ENCODE measurements at places on chromosomes 1 and 21.
A peak's percentile ranks its signal among the peaks of the same experiment; 100 is the strongest.

DNA sequence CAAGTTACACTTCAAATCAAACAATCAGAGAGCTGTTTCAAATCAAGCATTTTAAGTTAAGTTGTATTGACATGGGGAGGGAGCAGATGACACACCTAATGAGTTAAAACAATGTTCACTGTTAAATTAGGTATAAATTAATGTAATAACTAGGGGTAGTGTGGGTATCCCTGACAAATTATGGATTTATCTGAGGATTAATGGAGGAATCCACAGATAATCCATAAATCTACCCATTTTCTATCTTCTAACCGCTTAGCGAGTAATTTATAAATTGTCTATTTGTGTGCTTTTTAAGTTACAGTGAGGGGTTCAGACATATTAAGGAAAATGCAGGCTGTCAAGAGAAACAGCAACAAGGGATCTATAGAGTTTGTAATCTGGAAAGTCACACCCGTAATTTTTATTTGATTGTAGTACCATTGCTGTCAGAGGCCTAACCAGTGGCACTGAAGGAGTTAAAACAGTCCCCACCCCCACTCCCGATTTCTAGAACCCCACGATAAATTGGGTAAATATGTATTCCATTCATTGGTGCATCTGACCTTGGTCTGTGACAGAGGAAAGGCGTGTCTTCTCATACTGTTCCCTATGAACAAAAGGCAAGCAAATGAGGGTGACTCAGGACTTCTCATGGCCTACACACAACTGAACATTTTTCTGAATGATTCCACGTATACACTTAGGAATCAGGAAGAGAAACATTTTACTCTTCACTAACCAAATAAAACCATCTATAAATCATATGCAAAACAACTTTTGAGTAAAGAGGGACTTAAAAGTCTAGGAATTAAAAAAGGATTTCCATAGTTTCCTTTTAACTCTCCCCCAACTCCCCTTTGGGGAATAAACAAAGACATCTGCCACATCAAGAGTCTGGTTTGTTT, 7.4 kb downstream of the IRF2BP2 start:
- no peak for DNase-seq

- DNase-seq = no peak
Measured at GRCh38 chr21:36948686-36949085, 17.8 kb downstream of the HLCS start.

GRCh38 chr1:241362350-241362749, 5.3 kb upstream of the RGS7 start:
- no peak for DNase-seq

DNA sequence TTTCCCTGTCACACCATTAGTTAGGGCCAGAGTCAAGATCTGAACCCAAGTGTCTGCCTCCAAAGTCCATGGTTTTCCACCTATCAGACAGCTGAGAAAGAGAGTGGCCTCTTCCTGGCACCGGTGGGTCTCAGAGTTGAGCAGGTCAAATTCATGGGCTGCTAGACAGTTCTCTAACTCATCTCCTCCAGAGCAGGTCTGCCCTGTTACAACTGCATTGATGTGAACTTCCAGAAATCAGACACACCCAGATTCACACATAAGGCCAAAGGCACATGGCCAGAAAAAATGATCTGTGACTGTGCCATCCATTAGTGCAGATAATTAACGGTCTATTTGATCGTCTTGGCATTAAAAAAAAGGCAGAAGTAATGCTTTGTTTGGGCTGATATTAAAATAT, 17.5 kb downstream of the SMIM12 start:
- no peak for DNase-seq

- peak; percentile 38 for DNase-seq
Measured at GRCh38 chr1:15501208-15502032, 22.6 kb downstream of the CASP9 start.

GRCh38 chr1:116122955-116123757, 12.0 kb downstream of the MAB21L3 start:
- no peak for DNase-seq

- no peak for DNase-seq
Measured at GRCh38 chr21:45443595-45444181, 38.7 kb downstream of the COL18A1 start.

GRCh38 chr1:234230414-234230862, 142.8 kb upstream of the COA6 start:
- no peak for DNase-seq

- no peak for DNase-seq
Measured at GRCh38 chr1:112544751-112545150, 36.0 kb downstream of the WNT2B start.

- no peak for DNase-seq
Measured at GRCh38 chr21:35226968-35227744, 178.1 kb upstream of the RUNX1 start.

GRCh38 chr1:119893238-119893791, 3.0 kb downstream of the ADAM30 start:
- DNase-seq = no peak

GRCh38 chr1:245572709-245573108, 417.9 kb downstream of the KIF26B start:
- DNase-seq = no peak

GRCh38 chr1:116826818-116827606, 72.8 kb downstream of the CD2 start:
- DNase-seq = no peak

- no peak for DNase-seq
Measured at GRCh38 chr1:63773496-63773814, 362 bp upstream of the ROR1 start.

- no peak for DNase-seq
Measured at GRCh38 chr1:207748737-207749528, 2.9 kb upstream of the CD46 start.

- DNase-seq = peak; percentile 17
Measured at GRCh38 chr1:177119311-177119710, 45.2 kb downstream of the ASTN1 start.

GRCh38 chr1:18411820-18412641, 68.7 kb upstream of the KLHDC7A start:
- no peak for DNase-seq

GRCh38 chr21:16794950-16795349, 717.9 kb upstream of the CXADR start:
- no peak for DNase-seq

GRCh38 chr1:205330150-205330549, 8.6 kb upstream of the NUAK2 start:
- no peak for DNase-seq

DNA sequence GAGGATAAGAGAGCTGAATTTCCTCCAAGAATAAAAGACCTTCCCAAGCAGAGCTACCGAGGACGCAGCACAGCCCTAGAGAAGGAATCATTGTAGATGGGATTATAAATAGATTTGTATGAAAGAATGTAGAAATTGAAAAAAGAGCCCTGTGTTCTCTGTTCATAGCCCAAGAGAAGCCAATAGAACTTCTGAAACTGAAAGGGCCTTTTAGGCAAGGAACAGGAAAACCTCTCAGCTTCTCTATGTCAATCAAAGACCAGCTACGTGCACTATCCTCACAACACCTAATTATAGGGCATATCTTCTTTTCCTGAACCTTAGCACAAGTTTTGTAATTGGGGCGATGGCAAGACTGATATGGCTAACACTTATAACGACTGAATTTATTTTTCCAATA, 192.4 kb upstream of the RNPC3 start:
- DNase-seq = no peak

DNA sequence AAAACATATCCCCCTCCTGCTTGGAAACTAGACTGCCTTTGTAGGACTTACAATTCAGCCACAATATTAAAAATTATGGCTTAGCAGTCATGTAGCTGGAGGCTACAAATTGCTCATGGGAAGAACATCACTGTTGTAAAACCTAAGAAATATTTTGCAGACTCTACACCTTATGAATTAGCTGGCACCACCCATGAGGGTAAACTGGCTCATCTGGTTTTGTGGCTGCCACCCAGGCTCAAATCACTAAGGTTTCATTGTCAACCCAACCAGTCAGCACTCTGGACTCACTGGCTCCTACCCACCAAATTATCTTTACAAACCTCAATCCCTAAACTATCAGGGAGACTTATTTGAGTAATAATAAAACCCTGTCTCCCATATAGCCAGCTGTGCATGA, 100.7 kb upstream of the OLFM3 start:
- DNase-seq = no peak

- DNase-seq = no peak
Measured at GRCh38 chr1:24775348-24775747, 30.1 kb downstream of the CLIC4 start.

GRCh38 chr1:40802078-40802741, 18.6 kb downstream of the KCNQ4 start:
- no peak for DNase-seq

DNA sequence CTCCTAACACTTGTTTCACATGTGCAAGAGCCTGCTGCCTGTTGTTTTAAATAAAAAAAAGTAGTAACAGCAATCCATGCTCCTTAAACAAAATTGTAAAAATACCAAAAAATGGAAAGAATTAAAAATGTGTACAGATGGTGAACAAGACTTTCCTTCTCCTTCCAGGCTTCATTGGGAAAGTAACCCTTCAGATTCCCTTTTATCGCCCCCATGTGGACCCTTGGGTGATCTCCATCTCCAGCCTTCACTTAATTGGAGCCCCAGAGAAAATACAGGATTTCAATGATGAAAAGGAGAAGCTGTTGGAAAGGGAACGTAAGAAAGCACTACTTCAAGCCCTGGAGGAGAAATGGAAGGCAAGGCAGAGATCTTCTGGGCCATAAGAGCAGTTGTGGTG, 14.2 kb downstream of the VPS13D start:
- DNase-seq = no peak

DNA sequence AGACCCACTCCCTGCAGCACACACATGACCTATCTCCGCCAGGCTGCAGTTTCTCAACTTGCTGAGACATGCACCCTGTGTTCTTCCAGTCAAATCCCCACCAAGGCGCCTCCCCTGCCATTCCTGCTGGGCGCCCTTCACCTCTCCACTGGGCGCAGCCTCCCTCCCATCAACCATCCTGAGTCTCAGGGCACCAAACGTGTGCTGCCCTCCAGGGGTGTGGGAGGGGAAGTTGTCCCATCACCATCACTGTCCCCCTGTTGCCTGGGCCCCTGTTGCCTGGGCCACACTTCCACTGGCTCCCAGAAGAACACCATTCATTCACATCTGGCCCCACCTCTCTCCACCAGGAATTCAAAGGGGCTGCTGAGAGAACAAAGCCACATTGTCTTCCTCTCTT, 44.9 kb upstream of the EFHD2 start:
- DNase-seq = no peak

DNA sequence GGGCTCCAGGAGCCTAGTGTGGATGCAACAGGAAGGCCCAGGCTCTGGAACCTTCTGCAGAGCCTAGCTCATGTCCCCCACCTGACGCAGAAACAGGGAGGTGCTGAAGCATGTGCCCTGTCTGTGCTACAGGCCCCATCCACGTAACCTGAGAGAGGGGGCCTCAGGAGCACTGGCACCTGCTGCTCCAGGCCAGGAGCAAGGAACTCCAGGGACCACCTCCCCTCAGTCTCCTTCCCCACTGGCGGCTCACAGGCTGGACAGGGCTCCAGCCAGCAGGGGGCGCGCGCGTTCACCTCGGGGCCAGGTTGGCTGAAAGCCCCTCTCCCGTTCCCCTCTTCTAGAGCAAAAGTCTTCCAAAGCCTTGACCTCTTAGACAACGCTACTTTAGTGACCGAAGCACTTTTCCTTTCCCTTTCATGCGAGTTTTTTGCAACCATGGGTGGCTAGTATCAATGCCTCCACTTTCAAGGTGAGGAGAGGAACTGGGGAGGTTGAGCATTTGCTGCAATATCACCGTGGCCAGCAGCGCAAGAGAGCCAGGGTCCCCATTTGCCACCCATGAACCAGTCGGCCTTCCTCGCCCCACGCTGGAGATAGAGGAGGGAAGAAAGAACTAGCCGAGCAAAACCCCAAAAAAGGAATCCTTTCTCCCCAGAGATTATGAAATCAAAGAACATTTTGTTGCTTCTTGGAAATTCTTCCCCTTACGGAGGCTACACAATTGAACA, 52.4 kb upstream of the GPR157 start:
- DNase-seq = no peak

- DNase-seq = no peak
Measured at GRCh38 chr1:71044833-71045232, 2.8 kb downstream of the PTGER3 start.

DNA sequence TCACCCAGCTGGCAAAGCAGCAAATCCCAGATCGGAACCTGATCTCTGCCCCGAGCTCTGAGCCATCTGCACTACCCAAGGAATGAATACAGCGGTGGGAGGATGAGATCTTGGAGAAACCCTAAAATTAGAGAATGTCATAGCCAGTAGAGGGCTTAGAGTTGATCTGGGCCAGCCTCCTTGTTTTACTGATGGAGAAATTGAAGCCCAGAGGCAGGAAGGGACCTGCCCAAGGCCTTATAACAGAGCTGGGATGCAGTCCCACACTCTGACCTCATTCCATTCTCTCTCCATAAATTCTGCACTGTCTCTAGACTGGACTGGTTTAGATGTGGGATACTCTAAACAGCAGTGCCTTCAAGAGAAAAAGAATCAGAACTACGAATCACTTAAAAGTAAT, 4.8 kb upstream of the SFN start:
- DNase-seq = no peak

DNA sequence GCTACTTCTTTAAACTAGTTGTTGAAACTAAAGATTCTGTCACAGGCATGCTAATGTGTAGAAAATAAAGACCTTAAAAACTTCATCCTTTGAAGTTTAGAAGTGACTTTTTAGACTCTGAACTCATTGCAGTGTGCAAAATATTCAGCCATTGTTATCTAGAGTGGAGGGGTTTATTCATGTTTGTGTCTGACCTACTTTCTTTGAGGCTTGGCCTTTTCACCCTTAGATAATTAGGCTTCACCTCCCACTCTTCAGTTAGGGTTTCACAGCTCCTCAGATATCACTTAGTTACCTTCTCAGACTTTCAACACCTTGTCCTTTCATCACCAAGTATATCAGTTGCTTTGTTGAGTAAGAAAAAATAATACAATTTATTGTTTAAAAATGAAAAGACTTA, 75.9 kb downstream of the IVNS1ABP start:
- no peak for DNase-seq

DNA sequence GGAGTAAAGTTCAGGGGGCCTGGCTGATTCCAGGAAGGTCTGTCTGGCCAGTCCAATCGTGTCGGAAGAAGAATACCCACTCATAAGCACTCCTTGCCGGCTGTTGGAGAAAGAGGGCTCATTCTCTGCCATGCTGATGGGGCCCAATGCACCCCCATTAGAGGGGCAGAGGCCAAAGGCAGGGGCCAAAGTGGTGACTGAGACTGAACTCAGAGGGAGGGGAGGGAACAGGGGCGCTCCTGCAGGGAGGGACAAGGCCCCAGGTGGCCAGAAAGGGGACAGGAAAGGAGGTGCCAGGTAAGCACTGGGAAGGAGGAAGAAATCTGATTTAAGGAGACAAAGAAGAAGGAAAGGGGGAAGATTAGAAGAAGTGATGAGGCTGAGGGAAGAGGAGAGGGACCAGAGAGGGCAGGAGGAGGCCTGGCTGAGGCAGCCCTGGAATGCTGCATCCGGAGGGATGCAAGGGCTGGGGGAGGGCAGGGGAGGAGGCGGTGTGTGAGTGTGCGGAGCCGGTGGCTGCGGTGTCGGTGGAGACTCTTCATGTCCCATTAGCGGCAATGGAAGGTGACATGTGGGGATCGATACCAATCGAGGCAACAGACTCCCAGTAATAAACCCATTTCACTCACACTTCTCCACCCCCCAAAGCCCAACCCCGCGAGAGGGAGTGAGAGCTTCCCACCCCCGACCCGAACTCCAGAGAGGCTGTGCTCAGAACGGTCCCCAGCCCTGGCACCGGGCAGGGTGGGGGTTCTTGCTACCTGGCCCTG, 12.0 kb upstream of the ETV3L start:
- DNase-seq = no peak

GRCh38 chr1:204295671-204296070, 64.1 kb downstream of the PLEKHA6 start:
- no peak for DNase-seq

GRCh38 chr1:147246910-147247655, 4.6 kb downstream of the CHD1L start:
- no peak for DNase-seq

All from NCI-H1105 (cell line).